ENCODE measurements at places on chromosomes 5 and 9. TPM values are rescaled to one million over a fixed set of nuclear protein-coding genes. Genes with fewer than 3 reads are reported as not detected.

FLT4 gene
- polyA plus RNA-seq = 0.68 TPM

- no peak for DNase-seq
Measured at GRCh38 chr5:158819840-158820620, 279.7 kb downstream of the EBF1 start.

DNA sequence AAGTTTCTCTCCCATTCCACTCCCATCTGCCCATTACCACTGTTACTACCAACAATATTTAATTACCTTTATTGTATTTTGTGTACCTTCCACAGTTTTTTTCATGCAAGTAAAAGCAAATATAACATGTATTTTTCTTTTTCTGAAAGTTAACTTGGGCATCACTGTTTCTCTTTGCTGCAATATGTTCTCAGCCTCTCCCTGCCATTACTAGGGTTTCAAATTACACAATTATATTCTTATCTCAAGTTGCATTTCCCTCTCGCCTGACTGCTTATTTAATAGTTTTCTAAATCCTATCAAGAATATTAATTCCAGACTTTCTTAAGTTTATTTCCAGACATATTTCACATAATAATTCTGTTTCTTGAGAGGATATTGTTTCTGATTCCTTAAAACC, 46.9 kb upstream of the GAS1 start:
- DNase-seq = no peak

DNA sequence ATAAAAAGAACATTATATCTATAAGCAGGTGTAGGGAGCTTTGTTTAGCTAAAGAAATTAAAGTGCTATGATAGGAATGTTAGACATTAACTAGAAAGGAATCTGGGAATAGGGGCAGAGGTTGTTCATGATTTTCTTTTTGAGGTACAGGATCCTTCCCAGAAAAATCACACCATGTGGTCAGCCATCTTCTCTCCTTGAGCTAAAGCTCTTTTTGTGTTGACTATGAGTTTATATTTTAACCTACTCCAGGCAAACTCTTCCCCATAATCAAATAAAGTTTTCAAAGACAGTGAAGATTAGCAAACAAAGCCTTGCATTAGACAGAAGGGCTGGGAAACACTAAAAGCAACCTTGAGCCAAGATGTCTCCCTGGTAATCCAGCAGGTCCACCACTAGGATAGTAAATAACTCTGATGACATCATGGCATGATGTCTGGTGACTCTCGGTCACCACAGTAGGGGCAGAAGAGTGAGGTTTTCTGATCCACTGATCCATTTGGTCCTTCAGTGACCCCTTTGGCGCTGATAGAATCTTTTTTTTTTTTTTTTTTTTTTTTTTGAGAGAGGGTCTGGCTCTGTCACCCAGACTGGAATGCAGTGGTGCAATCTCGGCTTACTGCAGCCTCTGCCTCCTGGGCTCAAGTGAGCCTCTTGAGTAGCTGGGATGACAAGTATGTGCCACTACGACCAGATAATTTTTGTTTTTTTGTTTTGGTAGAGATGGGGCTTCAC, 30.6 kb upstream of the IL6ST start:
- no peak for DNase-seq
